Stimulated activated CD8-positive, alpha-beta memory T cell treated with anti-CD3 and anti-CD28 coated beads, Interleukin-4, amount 100 ng/mL, for 1 hour (primary cell): ENCODE measurements at places on chromosomes 1 and 21.

GRCh38 chr1:48219803-48220202 is 2.7 kb upstream of the SLC5A9 start:
- no peak for DNase-seq

- no peak for DNase-seq
Measured at GRCh38 chr1:111227851-111228747, 586 bp downstream of the CHI3L2 start.

DNA sequence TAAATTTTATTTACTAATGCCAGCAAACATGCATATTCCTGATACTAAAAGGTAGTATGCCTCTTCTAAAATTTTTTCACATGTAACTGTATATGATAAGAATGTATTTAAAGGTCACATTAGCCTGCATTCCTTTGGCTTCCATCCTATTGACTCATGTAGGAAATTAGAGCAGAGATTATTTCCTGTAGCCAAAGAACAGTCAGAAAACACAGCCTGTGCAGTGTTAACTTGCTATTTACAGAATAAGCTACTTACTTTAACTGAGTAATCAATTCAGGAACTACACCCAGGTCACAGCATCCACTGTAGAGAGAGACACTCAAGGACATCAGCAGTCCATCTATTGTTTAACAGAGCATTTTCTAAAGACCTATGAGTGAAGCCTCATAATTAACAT is 154.5 kb upstream of the ADGRL4 start:
- DNase-seq: no peak

GRCh38 chr1:18513995-18514394 is 33.3 kb downstream of the KLHDC7A start:
- DNase-seq: no peak

DNA sequence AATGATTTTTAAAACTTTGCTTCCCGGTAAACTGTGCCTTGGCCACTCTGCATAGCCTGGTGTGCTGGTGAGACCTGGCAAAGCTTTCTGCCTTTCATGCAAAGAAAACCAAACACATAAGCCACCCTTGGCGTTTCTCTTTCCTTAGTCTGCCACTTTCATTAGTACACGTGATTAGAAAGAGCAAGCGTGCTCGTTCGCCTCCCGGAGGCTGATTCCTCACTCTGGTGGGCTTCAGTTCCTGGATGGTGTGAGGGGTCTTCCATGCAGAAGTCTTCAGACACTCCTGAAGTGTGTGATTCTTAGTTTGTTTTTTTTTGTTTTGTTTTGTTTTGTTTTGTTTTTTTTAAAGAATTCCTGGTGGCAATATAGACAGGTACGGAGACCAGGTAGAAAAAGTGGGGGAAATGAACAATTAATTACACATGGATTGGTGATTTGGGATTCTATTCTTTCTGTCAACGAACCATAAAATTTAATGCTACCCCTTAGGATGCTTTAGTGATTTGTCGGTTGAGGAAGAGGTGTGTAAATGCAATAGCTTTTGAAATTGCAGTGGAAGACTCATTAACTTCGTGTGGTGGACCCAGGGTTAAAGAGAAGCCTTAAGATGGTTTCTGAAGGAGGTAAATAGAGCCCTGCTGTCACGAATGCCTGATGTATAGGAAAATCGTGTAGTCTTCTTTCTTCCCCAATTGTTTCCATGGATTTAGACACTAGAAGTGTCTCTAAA is 2.1 kb downstream of the GALNT2 start:
- DNase-seq: no peak

- DNase-seq: no peak
Measured at GRCh38 chr21:35050348-35051286, 1.5 kb upstream of the RUNX1 start.

- DNase-seq: no peak
Measured at GRCh38 chr21:29181799-29182470, 51.5 kb downstream of the MAP3K7CL start.
